ENCODE measurements at places on chromosomes 4 and X. TPM values are rescaled to one million over a fixed set of nuclear protein-coding genes. Genes with fewer than 3 reads are reported as not detected.

- DNase-seq, result no peak
Measured at GRCh38 chrX:72712094-72712755, 1.9 kb downstream of the PHKA1 start.

Gene PRRG3
- not detected for polyA plus RNA-seq

DNA sequence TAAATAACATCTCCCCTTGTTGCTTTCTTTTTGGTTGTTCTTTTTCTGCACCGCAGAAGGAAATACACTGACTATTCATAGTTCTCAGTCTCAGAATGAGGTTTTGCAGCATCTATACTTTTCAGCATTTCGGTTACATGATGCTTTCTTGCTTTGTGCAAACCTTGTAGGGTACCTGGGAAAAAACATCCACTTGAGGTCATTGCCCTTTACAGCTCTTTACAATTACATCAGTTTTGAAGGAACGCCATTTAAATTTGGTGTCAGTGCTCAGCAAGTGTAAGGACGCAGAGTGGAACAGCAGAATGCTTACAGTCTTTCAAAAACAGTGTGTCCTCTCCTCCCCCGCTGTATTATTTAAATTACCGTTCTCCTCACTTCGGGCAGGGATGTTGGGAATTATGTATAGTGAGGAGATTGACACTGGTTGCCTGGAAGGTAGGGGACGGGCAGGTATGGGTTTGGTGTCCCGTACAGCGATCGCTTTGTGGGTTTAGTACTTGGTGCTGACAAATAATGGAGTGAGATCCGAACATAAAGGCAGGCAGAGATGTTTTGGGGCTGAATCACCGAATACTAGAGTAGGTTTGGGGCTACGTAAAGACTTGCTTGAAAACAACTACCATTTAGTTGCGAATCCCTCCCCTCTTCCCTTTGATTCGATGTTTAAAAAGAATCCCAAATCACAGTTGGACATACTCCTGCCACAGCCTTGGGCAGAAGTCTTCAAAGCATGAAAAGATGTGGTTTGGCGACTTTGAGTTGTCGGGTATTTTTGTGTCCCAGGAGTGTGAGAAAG is 2.0 kb upstream of the NKX3-2 start:
- DNase-seq, result no peak

- peak; percentile 25 for DNase-seq
Measured at GRCh38 chrX:29478336-29479069, 736.9 kb upstream of the MAGEB2 start.

- DNase-seq, result no peak
Measured at GRCh38 chr4:176875446-176875930, 82.8 kb upstream of the VEGFC start.
